ENCODE measurements at places on chromosomes 4 and X.

DNA sequence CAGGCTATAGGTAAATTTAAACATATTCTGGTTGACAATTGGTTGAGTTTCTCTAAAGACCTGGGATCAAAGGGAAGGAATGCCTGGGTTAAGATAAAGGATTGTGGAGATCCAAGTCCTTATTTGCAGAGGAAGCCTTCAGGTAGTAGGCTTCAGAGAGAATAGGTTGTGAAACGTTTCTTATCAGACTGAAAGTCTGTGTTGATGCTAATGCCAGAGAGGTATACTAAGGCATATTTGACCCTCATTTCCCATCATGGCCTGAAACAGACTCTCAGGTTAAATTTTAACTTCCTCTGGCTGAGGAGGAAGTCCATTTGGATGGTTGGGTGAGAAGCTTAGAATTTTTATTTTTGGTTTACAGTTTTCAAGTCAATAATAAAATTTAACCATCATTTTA lies 48.1 kb downstream of the UGT2A2 start:
- no peak for DNase-seq

DNA sequence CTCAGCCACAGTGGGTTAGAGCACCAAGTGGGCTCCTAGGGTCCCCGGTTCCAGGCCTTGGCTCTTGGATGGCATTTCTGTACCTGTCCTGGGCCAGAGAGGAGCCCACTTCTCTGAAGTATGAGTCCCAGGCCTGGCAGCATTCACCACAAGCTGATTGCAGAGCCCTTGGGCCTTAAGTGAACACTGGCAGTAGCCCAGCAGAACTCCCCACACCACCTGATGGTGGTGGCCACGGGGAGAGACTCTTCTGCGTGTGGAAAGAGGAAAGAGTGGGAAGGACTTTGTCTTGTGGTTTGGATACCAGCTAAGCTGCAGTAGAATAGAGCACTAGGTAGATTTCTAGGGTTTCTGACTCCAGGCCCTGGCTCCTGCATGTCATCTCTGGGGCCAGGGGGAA lies 104.8 kb downstream of the DLG3 start:
- DNase-seq, result no peak

GRCh38 chrX:906586-906985 lies 276.0 kb downstream of the SHOX start:
- DNase-seq, result no peak

DNA sequence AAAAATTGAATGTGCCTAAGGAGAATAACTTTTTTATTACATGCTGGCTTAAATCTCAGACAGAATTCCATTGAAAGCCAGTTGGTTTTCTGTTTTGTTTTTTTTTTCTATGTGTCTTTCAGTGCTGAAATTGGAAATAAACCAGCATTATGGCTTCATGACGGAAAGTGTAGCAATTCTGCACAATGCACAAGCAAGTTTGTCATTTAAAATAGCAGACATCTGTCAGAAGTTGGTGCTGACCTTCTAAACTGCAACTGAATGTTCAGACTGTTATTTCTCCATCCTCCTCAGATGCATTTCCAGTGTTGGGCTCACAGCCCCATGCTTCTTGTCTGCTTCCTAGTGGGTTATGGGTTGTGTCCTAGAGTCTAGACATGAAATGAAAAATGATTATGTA lies 107.2 kb upstream of the LIMCH1 start:
- no peak for DNase-seq

GRCh38 chr4:172997217-172997609 lies 171.4 kb upstream of the GALNT7 start:
- DNase-seq, result no peak

All from NCI-H774 (cell line).